ENCODE measurements at places on chromosomes 11 and 22.
A peak's percentile ranks its signal among the peaks of the same experiment; 100 is the strongest.

DNA sequence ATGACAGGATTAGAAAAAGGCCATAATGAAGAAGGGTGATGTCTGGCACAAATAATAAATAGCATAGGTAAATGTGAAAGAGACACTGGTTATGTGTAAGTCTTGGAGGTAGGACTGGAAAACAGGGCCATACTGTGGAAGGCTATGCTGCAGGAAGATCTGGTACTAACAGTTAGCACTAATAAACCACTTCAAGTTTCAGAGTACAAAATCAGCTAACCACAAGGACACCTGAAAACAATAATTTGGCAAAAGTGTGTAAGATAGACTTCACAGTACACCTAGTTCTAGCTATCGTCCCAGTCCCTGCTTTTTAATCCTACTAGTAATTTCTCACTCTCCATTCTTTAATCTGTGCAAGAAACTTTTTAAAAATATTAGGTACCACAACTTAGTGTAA, 44.3 kb downstream of the CWF19L2 start:
- no peak for DNase-seq

- DNase-seq, result no peak
These were observed 104.8 kb downstream of the ZNF280B start for GRCh38 chr22:22403771-22404170.

DNA sequence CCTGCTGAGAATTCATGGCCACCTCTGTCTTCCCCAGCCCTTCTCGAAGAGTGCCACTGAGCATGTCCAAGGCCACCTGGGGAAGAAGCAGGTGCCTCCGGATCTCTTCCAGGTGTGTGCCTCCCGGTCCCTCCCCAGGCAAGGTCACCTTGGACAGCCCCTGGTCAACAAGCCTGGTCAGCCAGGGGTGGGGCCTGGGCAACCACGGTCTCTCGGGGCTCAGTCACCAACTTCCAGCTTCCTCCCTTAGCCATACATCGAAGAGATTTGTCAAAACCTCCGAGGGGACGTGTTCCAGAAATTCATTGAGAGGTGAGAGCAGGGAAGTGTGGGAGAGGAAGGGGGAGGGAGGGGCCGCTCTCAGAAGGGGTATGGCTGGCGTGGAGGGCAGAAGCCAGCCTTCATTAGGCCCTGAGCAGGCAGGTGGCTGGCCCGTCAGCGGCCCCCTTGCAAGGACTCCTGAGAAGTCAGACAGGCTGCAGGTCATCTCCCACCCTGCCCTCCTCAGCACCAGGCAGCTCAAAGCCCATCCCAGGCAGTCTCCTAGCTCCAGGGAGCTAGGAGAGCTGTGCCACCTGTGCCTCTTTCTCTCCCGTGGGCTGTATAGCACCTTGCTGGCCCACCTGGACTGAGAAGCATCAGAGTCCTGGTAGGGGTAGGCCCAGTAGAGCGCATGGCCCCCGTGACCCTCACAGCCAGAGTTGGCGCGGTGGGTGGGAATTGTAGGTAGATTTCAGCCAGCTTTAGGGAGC, 9.3 kb upstream of the ANKRD13D start:
- no peak for DNase-seq

DNA sequence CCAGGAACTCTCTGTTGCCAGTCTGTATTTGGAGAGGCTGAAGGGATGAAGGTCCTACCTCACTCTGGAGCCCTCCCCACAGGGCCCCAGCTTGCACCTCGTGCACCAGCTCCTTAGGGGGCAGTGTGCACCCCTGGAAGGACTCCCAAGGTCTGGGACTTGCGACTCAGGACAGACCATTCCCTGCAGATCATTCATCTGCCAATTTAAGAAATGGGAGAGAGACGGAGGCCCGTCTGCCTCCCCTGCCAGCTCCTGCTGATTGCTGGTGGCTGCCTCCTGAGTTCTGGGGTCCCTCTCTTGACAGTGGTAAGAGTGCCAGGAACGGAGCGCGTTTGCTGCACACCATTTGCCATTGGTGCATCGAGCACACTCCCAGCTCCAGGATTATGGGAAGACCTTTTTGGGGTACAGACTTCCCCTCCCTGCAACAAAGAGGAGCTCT, 27.4 kb upstream of the MALAT1 start:
- no peak for DNase-seq

DNA sequence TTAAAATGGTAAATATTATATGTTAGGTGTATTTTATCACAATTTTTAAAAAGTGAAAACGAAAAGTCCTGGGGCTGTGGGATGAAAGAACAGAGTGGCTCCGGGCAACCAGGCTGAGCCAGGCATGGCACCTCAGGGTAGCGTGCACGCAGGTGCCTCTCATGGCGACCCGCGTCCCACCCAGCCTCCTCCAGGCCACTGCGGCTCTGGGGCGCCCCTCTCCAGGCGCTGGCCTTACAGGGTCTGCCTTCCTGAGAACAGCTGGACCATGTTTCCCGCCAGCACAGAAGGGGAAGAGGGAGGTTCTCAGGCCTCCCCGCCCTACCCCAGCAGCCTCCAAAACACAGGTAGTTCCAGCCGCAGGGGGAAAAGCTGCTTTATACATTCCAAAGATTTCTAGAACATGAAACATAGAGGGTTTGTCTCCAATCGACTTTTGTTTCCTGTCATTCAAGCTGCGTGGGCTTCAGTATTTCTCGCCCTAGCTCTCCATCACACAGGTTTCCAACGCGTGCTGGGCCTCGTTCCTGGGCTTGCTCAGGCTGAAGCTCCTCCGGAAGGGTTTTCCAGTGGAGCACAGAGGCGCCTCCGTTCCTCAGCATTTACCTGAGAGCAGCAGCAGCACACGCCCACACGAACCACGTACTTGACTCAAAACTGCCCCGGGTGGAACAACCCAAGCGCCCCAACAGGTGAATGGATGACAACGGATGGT, 10.5 kb downstream of the EHD1 start:
- no peak for DNase-seq

GRCh38 chr22:21657020-21657359, 8.8 kb upstream of the PPIL2 start:
- no peak for DNase-seq

DNA sequence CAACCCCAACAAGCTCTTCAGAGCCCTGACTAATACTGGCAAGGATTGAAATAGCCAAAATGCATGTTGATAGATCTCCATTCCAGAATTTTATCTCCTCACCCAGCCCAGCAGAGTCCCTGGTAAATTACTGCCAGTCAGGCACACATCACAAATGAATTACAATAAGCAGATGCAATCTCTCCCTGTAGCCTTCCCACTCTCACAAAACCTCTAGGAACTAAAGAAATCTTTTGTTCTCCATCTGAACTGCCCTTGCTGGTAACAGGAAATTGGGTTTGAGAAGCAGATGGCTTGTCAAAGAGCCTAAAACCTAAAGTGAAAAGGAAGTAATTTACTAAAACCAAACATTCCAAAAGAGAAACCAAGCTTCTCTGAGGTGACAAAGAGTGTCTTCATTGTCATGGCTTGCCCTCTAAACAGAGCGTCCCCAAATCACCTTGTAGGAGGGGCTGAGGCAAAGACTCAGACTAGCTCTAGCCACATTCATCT, 59.5 kb downstream of the FAM168A start:
- no peak for DNase-seq

GRCh38 chr11:36304351-36304750, 8.3 kb downstream of the PRR5L start:
- DNase-seq, result no peak

GRCh38 chr11:74449369-74449931, 17.9 kb downstream of the KCNE3 start:
- peak; percentile 65 for DNase-seq

DNA sequence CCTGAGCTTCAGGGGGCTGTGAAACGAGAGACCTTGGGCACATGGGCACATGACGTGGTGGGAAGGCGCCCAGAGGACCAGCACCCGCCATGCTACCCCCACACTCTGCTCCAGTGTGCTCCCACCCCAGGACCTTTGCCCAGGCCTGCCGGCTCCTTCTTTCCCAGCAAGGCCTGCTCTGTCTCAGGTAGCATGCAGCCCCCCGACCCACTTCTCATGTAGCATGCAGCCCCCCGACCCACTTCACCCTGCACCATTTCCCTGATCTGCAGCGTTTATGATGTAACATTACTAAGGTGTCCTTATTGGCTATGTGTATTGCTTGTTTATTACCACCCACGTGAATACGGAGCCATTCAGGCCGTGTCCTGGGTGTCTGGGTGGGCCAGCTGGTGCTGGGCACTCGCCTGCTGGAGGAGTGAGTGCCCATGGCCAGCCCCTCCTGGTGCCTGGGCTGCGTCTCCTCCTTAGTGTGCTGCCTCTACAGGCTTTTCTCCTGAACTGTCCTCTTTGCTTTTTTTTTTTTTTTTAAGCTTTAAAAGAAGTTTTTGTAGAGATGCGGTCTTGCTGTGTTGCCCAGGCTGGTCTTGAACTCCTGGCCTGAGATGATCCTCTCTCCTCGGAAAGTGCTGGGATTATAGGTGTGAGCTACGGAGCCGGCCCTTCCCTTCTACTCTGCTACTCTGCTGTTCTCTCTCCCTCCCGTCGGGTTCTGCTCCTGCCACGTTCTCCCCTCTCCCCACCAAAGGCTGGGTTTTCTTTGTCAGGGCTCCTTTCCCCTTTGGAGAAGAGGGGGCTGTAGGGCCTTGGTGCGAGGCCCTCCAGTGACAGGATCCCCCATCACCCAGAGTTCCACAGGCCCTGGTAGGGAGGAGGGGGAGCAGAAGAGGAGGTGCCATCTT, 29.4 kb downstream of the LRP5 start:
- no peak for DNase-seq
